ENCODE measurements at places on chromosomes 11 and 22. TPM values are rescaled to one million over a fixed set of nuclear protein-coding genes. Genes with fewer than 3 reads are reported as not detected.

Gene MUC6
- total RNA-seq: 5.0 TPM

Gene SLC22A9
- not detected for total RNA-seq

Gene SNX32
- total RNA-seq: 1.9 TPM

Gene AMOTL1
- total RNA-seq: 68.3 TPM

Gene KIRREL3
- total RNA-seq: 6.1 TPM

Gene APOL4
- total RNA-seq: 6.3 TPM

Measured in metanephros (tissue), 2 donors.